ENCODE measurements at places on chromosomes 6 and 20. TPM values are rescaled to one million over a fixed set of nuclear protein-coding genes. Genes with fewer than 3 reads are reported as not detected.

CCN6 gene
- total RNA-seq, result not detected

CCN5 gene
- total RNA-seq, result 533 TPM

HLA-DOA gene
- under 0.01 TPM for total RNA-seq

ISM1 gene
- not detected for total RNA-seq

ANGPT4 gene
- total RNA-seq, result not detected

PROCR gene
- total RNA-seq, result 106 TPM

TREM2 gene
- not detected for total RNA-seq

BANF2 gene
- total RNA-seq, result not detected

TULP4 gene
- 87.7 TPM for total RNA-seq

GNMT gene
- total RNA-seq, result not detected

EYA2 gene
- total RNA-seq, result 0.70 TPM

ANKRD66 gene
- not detected for total RNA-seq

RHAG gene
- total RNA-seq, result not detected

OXT gene
- total RNA-seq, result not detected

TPBG gene
- 16.4 TPM for total RNA-seq

TBCC gene
- total RNA-seq, result 17.9 TPM

PNPLA1 gene
- total RNA-seq, result not detected

OR2H1 gene
- total RNA-seq, result not detected

DYNLT1 gene
- total RNA-seq, result 127 TPM

DLL1 gene
- total RNA-seq, result 1.8 TPM

RPRD1B gene
- total RNA-seq, result 12.2 TPM

ZKSCAN8 gene
- total RNA-seq, result 10.5 TPM

PCK1 gene
- not detected for total RNA-seq
